HFF-Myc (cell line): ENCODE measurements at places on chromosomes 4 and X.

- DNase-seq = no peak
Observed at GRCh38 chr4:64326507-64326906, 82.7 kb downstream of the TECRL start.

DNA sequence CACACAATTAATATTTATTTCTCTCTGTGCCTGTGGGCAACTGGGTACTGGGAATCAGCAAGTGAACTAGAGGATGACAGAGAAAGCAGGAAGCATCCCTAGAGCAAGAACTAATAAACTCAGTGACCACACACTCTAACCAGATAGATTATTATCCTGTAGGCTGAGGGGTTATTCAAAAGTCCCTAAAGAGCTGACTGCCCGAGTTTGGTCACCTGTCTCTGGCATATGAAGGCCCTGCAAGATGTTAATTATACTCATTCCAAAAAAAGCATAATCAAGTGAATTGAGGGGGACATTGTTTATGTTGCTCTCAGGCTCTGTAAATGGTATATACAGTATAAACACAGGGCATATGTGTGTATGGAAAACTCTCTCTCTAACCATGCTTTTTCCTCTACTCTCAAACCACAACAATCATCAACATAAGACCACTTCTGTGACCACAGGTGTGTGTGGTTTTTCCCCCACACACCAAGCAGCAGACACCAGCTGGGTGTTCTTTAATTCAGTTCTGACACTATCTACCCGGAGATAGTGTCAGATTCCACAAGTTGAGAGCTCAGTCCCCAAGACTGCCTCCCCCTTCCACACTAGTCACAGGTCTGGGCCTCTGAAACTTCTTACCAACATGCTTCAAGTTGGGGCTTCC, 6.2 kb upstream of the HPSE start:
- no peak for DNase-seq

- no peak for DNase-seq
Observed at GRCh38 chr4:85865256-85865655, 390.3 kb downstream of the ARHGAP24 start.

- no peak for DNase-seq
Observed at GRCh38 chr4:120801137-120801758, 121.3 kb downstream of the PRDM5 start.

- no peak for DNase-seq
Observed at GRCh38 chrX:120244395-120244734, 6.2 kb upstream of the ZBTB33 start.

GRCh38 chr4:15882675-15883086, 55.9 kb downstream of the FGFBP1 start:
- peak; percentile 70 for DNase-seq

GRCh38 chr4:108213308-108213707, 44.6 kb upstream of the LEF1 start:
- DNase-seq = no peak

DNA sequence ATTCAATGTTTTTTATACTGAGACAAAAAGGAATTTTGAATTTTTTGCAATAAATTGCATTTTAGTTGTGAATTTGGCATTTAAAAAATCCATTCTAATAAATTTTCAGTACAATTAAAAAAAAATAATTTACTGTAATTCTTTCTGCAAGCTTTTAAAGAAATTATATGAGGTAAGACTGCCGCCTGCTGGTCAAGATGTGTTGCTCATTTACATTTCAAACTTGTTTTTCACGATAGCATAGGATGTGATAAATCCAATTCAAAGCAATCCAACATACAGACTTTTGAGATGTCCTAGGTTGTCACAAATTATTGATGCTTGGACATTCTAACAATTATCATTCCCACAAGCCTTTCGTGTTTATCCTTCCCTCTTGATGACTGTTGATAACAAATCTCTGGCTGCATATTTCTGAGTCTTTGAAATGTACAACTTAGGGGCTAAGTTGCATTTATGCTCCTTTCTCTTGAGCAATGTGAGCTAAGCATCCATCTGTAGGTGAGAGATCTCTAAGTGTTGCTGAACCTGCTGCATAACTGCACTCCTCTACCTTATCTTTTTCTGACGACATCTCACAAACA, 21.7 kb upstream of the MFAP3L start:
- peak; percentile 29 for DNase-seq

DNA sequence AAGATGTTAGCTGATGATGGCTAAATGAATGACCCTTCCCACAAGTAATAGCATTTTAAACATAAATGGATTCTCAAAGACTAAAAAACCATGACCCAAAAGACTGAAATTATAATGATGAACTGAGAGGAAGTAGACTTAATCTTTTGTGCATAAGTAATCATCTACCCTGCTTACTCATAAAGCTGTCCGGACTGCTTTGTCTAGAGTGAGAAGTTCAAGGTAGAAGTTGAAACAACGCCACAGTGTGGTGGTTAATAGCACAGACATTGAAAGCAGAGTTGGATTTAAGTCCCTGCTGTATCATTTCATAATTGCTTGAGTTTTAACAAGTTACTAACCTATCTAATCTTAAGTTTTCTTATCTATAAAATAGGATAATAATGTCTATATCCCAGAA, 346.6 kb downstream of the CENPC start:
- no peak for DNase-seq

GRCh38 chrX:54482839-54483593, 13.0 kb downstream of the FGD1 start:
- DNase-seq = no peak

- DNase-seq = no peak
Observed at GRCh38 chr4:19164334-19164733, 1087.4 kb upstream of the SLIT2 start.

- no peak for DNase-seq
Observed at GRCh38 chrX:72271812-72272211, 5.2 kb downstream of the RPS4X start.

DNA sequence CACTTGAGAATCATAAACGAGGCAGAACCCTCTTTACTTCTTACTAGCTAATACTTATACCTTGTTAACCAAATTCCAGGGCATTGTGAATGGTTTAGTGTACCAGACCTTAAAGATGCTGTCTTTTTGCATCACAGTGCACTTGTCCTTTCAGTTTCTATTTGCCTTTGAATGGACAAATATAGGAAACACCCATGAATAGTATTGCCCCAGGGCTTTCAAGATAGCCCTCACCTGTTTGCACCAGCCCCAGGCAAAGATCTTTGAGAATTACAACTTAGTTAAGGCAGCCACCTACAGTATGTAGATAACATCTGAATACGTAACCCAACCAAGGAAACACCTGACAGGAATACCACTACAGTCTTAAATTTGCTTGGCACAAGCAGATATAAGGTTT, 60.8 kb upstream of the CT45A1 start:
- DNase-seq = no peak

- DNase-seq = peak; percentile 69
Observed at GRCh38 chr4:150010525-150011126, 67.6 kb upstream of the DCLK2 start.
